GF-D8 (cell line): ENCODE measurements at places on chromosomes 2 and 18.

DNA sequence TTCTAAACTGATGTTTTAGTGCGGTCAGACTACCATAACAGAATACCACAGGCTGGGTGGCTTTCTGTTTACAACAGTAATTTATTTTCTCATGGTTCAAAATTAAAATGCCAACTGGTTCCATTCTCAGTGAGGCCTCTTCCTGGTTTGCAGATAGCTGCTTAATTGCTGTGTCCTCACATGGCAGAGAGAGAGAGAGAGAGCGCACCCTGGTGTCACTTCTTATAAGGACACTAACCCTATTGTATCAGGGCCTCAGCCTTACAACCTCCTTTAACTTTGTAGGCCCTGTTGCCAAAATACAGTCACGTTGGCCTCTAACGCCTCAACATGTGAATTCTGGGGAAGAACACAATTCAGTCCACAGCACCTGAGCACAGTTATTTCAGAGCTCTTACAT lies 37.5 kb upstream of the ZNF385B start:
- DNase-seq: no peak

- no peak for DNase-seq
Observed at GRCh38 chr2:191691898-191692297, 14.0 kb downstream of the NABP1 start.

- no peak for DNase-seq
Observed at GRCh38 chr2:200640176-200640575, 54.4 kb downstream of the AOX1 start.

- no peak for DNase-seq
Observed at GRCh38 chr2:201986463-201986735, 47.3 kb upstream of the FZD7 start.

DNA sequence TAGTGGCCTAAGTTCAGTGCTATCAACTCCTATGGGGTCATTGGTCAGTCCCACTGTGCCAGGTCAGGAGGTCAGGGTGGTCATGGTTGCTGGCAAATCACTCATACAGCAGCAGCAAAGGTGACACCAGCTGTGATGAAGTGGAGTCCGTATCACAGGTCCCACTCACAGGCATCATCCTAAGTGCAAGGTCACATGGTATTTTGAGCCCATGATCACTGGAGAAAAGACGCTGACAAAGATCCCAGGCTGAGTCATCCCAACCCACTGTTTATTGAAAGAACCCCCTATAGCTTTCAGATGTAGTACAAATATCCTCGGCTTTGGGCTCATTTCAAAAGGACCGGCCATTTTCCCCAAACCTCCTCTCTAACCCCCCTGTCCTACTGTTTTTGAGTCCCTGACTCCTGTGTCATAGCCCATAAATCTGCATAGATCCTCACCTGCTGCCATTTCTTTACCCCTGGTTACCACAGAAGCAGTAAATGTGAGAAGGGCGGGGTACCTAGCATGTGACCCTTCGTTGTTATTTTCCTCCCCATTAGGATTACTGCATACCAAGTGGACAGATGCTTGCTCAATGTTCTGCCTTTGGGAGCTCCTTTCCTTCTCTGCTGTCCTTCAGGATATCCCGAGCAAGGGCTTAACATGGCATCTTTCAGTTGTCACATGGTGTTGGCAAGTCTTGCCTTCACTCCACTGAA lies 107.7 kb downstream of the COL6A3 start:
- DNase-seq: no peak

GRCh38 chr2:60234274-60234986 lies 319.0 kb downstream of the BCL11A start:
- no peak for DNase-seq

DNA sequence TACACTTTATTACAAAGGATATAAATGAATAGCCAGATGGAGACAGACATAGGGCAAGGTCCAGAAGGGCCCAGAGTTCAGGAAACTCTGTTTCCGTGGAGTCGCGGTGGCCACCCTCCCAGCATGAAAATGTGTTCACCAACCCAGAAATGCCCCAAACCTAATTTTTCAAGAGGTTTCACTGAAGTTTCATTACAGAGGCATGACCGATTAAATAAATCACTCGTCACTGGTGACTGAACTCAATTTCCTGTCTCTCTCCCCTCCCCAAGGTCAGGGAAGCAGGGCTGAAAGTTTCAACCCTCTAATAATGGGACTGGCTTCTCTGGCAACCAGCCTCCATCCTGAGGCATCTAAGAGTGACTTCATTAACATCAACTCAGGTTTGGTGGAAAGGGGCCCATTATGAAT lies 22.4 kb downstream of the USP40 start:
- no peak for DNase-seq

DNA sequence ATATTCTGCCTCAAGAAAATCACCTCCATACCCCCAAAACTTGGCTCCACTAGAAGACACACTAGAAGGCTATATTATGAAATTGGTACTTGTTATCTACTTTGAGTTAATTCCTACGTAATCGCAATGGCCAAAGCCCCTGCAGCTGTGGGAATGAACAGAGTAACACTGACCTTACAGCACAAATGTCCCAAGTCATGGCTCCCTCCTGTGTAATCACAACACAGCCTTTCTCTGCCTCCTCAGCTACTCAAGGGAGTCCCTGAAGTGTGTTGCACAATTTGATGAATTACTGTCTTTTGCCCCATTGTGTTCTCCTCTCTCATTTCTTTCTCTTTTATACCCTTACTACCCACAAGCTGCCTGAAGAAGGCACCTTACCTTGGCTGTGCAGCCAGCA lies 375.2 kb downstream of the ARHGAP15 start:
- no peak for DNase-seq

DNA sequence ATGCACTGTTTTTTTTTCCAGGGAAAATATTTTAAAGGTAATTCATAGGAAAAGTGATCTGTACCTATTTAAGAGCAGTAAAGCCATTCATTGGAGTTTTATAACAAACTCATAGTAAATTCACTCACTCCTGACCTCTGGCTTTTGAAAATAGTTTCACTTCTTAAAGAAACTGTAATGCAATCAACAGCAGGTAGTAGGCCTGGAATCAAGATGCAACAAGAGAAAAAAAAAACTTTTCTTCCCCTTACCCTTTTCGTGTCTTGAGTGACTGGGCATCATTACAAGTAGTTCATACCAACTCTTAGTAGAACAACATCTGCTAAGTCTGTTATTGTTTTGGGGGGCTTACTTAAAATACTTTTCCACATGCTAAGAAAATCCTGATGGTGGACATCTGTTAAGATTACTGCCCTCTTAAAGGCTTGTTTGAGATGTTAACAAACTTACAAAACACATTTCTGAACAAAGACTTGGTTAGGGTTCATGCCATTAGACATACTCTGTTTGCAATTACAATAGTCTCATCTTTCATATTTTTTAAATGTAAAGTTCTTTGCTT lies 164.1 kb upstream of the FOSL2 start:
- no peak for DNase-seq

- peak; percentile 4 for DNase-seq
Observed at GRCh38 chr18:26621161-26622026, 73.0 kb upstream of the KCTD1 start.

- no peak for DNase-seq
Observed at GRCh38 chr18:48514786-48515185, 24.0 kb upstream of the CTIF start.

GRCh38 chr2:180572346-180572745 lies 408.1 kb upstream of the UBE2E3 start:
- no peak for DNase-seq

DNA sequence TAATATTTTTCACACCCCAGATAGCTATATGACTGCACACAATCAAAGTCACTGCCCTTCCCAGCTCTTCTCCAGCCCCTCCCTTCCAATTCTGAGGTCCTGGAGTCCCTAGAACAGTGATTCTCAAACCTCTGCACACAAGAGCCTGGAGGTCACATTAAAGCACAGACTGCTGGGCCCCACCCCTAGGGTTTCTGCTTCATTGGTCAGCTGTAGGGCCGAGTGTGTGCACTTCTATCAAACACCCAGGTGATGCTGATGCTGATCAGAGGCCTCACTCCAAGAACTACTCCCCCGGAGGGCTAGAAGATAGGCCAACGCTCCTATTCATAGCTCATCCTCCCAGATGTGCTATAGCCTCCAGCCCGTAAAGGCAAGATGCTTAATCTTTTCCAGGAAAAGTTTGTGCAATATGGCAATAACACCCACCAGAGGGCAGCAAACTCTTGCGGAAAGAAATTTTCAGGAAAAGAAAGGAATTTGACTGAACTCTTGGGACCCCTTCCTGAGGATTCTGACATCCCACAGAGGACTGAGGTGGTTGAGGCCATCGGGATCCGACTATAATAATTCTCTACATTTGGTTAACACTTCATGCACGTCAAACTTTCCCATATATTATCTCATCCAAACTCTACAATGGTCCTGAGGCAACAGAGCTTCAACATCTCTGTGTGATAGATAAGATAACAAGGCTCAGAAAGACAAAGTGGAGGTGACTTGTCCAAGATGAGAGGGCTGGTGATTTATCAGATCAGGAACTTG lies 194.2 kb upstream of the PKDCC start:
- DNase-seq: no peak

GRCh38 chr2:10124538-10125045 lies 2.1 kb downstream of the RRM2 start:
- peak; percentile 62 for DNase-seq

GRCh38 chr18:9902832-9903231 lies 11.0 kb upstream of the VAPA start:
- no peak for DNase-seq

GRCh38 chr2:178193823-178194599 lies at the start of gene OSBPL6:
TSS of gene OSBPL6 (plus strand) at chr2:178194512. CDS start at chr2:178306185, 111,673 bp downstream.
- no peak for DNase-seq

DNA sequence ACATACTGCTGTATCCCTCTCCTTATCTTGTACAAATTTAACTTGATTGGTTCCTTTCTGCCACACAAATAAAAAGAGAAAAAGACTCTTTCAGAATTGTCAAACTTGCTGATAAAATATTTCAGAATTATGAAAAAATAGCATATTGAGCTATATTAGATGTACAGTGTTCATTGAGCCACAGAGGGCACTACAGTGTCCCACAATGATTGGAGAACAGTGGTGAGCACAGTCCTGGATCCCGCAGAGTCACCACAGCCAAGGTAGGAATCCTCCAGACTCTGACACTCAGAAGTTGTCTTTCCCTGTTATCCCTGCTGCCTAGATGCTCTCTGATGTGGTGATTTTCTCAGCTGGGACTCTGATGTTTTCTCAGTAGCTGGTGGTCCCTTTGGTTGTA lies 1281.3 kb upstream of the ZEB2 start:
- no peak for DNase-seq

DNA sequence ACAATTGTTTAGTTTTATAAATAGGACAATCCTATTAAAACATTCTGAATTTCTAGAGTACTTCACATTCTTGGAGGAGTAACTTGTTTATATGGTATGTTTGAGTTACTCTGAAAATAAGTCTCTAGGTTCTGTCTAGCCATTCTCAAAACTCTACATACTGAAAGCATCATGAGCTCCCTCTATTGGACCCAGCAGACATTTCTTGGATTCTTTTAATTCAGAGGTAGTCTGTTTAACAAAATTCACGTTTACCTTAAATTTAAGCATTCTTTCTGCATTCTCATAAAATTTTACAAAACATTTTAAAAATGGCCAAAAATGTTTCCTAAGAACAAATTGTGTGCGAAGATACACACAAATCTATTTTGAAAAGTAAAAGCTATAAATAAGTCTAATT lies 15.3 kb downstream of the SP9 start:
- DNase-seq: no peak

DNA sequence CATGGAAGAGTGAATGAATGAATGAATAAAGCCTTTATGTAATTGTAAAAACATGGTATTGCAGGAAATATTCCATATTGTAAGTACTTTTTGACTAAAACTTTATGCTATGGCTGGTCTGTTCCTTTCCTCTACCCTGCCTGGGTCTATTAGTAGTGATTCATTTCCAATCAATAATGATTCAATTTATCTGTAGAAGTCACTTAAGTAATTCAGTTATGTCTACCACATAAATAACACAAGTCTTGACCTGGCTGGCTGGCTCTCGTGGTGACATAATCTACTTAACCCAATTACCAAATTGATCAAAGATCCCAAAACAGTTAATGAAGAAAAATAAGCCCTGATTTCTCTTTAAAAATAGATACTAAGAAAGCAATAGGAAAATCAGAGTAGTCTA lies 7.8 kb upstream of the ARHGAP28 start:
- DNase-seq: no peak

DNA sequence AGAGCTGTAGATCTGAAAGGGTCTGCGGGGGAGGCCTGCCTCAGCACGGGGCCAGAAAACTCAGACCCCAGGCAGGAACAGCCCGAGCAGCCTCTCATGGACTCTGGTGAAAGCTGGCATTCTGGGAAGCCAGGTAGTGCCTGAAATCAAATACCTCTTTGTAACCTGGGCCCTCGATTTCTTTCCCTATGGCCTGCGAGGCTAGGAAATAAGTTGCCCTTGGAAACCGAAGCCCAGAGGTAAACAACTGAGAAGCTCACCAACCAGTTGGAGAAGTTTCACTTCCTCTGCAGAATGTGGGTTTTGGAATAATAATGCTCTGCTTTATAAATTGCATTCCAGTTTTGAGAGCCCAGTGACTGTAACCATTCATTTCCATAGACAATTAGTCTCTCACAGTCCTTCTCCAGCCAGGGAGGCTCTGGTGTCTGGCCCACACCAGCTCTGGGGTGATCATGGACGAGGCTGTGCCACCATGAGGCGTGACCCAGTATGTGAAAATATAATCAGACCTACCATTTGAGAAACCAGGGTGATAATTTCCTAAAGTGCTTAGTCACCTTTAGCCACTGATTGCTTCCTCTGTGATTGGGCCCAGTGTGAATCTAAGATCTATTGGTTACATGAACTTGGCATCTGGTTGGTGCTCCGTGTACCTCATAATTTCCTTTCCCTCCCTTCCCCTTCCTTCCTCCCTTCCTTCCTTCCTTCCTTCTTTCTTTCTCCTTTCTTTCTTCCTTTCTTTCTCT lies 133.1 kb upstream of the PELI1 start:
- DNase-seq: no peak
